ENCODE measurements at places on chromosomes 6 and 20. TPM values are rescaled to one million over a fixed set of nuclear protein-coding genes. Genes with fewer than 3 reads are reported as not detected.

Gene BMP2
- 0.84 TPM for total RNA-seq

Gene ETV7
- total RNA-seq = 0.24 TPM

Gene AVP
- total RNA-seq = not detected

Gene FAM209A
- total RNA-seq = 0.12 TPM

Gene BANF2
- not detected for total RNA-seq

Gene PSORS1C2
- not detected for total RNA-seq

Gene BPI
- 0.29 TPM for total RNA-seq

Gene TNXB
- total RNA-seq = 0.20 TPM

Gene CDK19
- 14.5 TPM for total RNA-seq

Gene CGA
- not detected for total RNA-seq

Gene UBD
- total RNA-seq = not detected

Gene OPRM1
- total RNA-seq = not detected

Gene MKKS
- 22.2 TPM for total RNA-seq

Gene BPIFB4
- not detected for total RNA-seq

Gene RAET1G
- 9.9 TPM for total RNA-seq

Data from RPMI7951 (cell line).